ENCODE measurements at places on chromosomes 3 and 15. TPM values are rescaled to one million over a fixed set of nuclear protein-coding genes. Genes with fewer than 3 reads are reported as not detected.

Gene IP6K1
- total RNA-seq = 42.2 TPM

GRCh38 chr3:20324664-20325478 is 138.9 kb upstream of the SGO1 start:
- no peaks in the 10 kb centered on the region for H3K27me3 ChIP-seq
- H3K27ac ChIP-seq = no peak overlapping the region
- no peak overlapping the region for H3K4me3 ChIP-seq
- no peaks in the 10 kb centered on the region for H3K36me3 ChIP-seq
- no peak for DNase-seq

DNA sequence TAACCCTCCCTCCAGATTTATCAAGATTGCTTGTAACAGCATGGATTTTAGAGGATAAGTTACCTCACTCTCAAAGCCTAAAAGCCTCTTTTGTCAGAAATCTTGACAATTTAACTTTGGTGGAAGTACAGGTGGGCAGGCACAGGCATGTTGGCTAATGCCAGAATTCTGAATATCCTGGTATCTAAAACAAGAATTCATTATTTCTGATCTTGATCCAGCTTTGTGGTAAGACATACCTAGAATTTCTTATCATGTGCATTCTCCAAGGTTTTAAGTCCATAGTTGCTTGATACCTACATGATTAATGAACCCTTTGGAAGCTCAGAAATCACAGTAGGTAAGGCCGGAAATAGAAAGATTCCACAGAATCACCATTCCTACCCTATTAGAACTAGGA is 109.9 kb upstream of the TTC14 start:
- H3K27ac ChIP-seq = no peak overlapping the region
- H3K4me3 ChIP-seq = no peak overlapping the region
- H3K36me3 ChIP-seq = no peaks in the 10 kb centered on the region
- no peak for DNase-seq

DNA sequence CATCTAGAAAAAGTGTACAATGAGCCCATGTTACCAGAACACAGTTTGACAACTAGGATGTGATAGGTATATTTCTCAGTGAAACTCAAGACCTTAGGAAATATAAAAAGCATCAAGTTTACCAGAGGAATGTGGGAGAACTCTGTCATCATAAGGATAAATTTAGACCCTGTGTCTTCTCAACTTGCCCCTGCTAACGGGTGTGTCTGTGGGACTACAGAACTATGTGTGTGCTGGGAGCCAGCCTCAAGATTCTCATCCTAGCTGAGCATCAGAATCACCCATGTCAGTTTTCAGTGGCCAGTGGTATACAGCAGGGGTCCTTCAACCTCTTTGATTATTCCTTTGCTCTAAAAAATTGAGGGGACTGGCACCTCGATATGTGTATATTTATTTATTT is 393.3 kb downstream of the PLCL2 start:
- no peaks in the 10 kb centered on the region for H3K27me3 ChIP-seq
- no peak overlapping the region for H3K4me3 ChIP-seq
- H3K4me1 ChIP-seq = no peaks in the 10 kb centered on the region
- no peak for DNase-seq
- no peaks in the 10 kb centered on the region for H3K36me3 ChIP-seq
- H3K27ac ChIP-seq = no peak overlapping the region

DNA sequence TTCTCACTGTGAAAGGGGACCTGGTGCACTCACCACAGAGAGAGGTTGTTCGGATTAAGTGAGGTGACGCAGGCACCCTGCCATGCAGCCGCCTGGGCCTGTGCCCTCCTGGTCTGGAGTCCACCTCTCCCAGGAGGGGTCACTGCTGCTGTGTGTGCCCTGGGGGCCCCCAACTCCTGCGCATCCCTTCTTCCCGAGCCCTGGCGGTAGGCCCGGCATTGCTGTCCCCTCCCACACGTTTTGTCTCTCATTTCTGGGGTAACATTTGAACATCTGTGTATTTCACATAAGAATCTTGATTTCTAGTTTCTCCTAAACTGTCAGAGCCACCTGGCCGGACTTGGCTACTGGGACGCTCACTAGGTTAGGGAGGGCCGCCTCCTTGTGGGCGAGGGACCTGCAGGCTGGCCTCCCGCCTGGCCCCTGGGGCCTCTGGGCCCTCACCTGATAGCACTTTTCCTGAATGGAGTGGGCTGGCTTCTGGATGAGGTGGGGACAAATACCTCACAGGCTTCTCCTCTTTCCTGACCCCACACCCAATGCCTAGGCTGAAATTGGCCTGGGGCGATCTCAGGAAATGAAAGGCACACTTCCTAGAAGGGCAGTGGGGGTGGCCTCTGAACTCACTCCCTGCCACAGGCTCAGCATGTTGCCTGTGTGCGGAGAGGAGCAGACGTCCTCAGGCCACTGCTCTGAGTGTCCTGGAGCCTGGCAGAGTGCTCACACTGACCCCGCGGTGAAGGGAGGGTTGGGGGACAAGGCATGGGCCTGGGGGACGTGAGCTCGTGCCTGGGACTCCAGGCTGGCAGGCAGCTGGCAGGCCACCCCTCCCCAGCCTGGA is 104.2 kb upstream of the PRR23E start:
- no peak for DNase-seq
- no peak overlapping the region for H3K27ac ChIP-seq
- no peaks in the 10 kb centered on the region for H3K4me1 ChIP-seq
- no peaks in the 10 kb centered on the region for H3K36me3 ChIP-seq

DNA sequence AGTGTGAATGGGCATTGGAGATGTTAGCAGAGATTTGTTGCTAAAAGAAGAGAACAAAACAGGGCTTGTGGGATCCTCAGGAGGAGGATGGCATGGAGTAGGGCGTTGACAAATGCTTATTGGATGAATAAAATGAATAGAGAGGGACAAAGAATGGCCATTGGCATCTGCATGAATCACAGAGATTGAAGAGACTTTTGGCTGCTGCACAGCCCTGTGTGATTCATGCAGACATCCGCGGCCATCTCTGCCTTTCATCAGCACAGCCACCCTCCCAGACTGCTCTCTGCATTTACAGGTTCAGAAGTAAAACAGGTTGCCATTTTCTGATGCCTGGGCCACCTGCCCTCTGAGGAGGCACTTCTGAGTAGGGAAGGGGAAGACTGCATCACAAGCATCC is 397.9 kb downstream of the EPHB1 start:
- peaks cover 5% of the 10 kb centered on the region for H3K4me1 ChIP-seq
- no peak overlapping the region for H3K4me3 ChIP-seq
- H3K27ac ChIP-seq = no peak overlapping the region
- no peak for DNase-seq

DNA sequence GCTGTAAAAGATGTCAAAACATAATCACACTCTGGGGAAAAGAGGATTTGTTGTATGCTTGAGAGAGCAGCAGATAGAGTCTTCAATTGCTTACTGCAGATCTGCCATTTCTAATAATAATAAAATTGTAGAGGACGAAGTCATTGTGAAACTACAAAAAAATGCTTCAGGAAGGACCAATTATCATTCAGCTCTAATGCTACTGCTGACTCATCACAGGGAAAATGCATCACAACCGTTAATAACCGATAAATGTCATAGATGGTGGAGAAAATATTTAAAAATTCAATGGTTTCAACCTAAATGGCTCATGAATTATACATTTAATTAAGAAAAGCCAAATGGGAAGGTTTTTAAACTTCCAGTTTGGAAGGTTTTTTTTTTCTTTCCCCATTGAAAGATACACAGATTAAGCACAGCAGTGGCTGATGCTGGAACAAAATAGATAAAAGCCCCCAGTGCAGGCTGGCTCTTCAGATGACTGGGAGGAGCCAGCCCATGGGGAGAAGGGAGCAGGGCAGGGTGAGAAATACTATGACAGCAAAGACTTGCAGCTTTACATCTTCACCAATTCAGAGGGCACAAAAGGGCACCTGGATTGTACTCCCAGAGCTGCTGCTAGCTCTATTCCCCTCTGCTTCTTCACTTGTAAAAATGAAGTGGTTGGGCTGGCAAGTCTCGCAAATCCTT is 196.1 kb downstream of the CNTN6 start:
- no peak for DNase-seq
- H3K4me3 ChIP-seq = no peak overlapping the region
- H3K4me1 ChIP-seq = peaks cover 8% of the 10 kb centered on the region
- no peaks in the 10 kb centered on the region for H3K27me3 ChIP-seq

- no peaks in the 10 kb centered on the region for H3K27me3 ChIP-seq
- H3K4me1 ChIP-seq = no peaks in the 10 kb centered on the region
- no peak overlapping the region for H3K27ac ChIP-seq
- no peak overlapping the region for H3K4me3 ChIP-seq
- no peaks in the 10 kb centered on the region for H3K36me3 ChIP-seq
- DNase-seq = no peak
These were observed 3.2 kb upstream of the ILDR1 start for GRCh38 chr3:122025296-122025695.

GRCh38 chr3:37094636-37095035 is 79.7 kb downstream of the LRRFIP2 start:
- DNase-seq = no peak
- H3K4me1 ChIP-seq = no peaks in the 10 kb centered on the region
- no peaks in the 10 kb centered on the region for H3K27me3 ChIP-seq

DNA sequence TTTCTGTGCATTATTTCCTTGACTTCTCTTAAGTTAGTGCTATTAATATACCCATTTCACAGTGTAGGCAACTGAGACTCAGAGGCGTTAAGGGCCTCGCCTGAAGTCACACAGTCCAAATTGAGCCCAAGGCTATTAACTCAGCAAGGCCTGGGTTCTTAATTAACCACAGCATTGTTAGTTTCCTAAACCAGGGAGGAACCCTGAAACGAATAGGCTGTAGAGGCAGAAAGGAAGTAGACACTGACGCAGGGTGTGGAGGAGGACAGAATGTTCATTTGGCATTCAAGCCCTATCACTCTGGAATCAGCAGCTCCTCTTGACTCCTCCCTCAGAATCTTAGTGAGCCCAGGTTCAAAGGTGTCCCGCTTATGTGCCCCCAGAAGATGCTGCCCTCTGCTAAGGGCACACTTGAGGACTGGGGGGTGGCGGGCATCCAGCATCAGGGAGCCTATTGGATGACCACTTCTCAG is 13.9 kb downstream of the ARHGEF3 start:
- H3K4me1 ChIP-seq = no peaks in the 10 kb centered on the region
- no peak overlapping the region for H3K27ac ChIP-seq
- no peak overlapping the region for H3K4me3 ChIP-seq
- DNase-seq = no peak

Gene CAPN3
- 0.31 TPM for total RNA-seq

Gene SPESP1
- total RNA-seq = not detected

DNA sequence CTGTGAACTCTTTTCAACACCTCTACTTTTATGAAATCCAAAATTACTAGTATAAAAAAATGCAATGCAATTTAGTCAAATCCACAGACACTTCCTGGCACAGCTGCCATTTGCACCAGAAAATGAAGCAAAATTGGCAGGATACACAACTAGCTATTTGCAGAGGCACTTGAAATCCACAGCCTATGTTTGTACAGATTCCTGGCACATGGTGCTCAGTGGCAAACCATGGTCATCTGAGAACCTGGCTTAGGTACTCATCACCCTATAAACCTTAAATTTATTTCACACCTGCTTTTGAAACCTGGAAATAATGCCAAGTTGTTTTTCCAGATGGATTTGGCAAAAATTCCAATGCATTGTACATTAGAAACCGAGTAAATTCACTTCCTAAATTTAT is 20.2 kb upstream of the PPM1L start:
- H3K4me1 ChIP-seq = no peaks in the 10 kb centered on the region
- H3K4me3 ChIP-seq = no peak overlapping the region
- H3K27me3 ChIP-seq = no peaks in the 10 kb centered on the region
- H3K27ac ChIP-seq = no peak overlapping the region

Gene NSUN3
- total RNA-seq = 9.4 TPM

Gene BFSP2
- not detected for total RNA-seq

Gene TGM4
- not detected for total RNA-seq

DNA sequence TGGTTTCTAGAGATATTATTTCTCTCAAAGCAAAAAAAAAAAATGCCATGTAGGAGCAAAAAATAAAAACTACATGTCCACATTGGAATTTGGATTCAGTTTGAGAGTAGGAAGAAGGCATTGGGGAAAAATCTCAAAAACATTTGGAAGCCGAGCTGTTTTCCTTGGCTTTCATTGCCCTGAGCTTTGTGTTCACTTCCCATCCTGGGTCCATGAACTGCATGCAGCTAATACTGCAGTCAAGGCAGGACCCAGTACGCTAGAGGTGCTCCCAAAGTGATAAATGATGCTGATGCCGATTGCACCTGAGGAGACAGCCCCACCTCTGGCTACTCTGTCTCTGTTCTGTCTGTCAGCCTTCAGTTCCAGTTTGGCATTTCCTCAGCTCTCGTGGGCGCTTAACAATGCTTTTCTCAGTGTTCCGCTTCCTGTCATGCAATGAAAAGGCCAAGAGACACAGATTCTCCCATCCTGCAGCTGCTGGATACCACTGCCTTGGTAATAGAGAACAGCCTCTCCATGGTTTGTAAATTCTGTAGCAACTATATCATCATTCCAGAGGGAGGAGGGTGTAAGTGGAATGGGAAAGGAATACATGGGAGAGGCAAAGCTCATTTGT is 181.8 kb downstream of the RYR3 start:
- peak; percentile 33 for DNase-seq
- no peaks in the 10 kb centered on the region for H3K4me1 ChIP-seq
- H3K4me3 ChIP-seq = no peak overlapping the region
- H3K36me3 ChIP-seq = peaks cover 4% of the 10 kb centered on the region
- no peaks in the 10 kb centered on the region for H3K27me3 ChIP-seq
- H3K27ac ChIP-seq = no peak overlapping the region

- no peaks in the 10 kb centered on the region for H3K27me3 ChIP-seq
- no peak overlapping the region for H3K27ac ChIP-seq
- peaks cover 11% of the 10 kb centered on the region for H3K4me1 ChIP-seq
- H3K36me3 ChIP-seq = peaks cover 13% of the 10 kb centered on the region
- no peak overlapping the region for H3K4me3 ChIP-seq
- no peak for DNase-seq
These were observed 64.2 kb downstream of the MYO5A start for GRCh38 chr15:52464478-52464877.

DNA sequence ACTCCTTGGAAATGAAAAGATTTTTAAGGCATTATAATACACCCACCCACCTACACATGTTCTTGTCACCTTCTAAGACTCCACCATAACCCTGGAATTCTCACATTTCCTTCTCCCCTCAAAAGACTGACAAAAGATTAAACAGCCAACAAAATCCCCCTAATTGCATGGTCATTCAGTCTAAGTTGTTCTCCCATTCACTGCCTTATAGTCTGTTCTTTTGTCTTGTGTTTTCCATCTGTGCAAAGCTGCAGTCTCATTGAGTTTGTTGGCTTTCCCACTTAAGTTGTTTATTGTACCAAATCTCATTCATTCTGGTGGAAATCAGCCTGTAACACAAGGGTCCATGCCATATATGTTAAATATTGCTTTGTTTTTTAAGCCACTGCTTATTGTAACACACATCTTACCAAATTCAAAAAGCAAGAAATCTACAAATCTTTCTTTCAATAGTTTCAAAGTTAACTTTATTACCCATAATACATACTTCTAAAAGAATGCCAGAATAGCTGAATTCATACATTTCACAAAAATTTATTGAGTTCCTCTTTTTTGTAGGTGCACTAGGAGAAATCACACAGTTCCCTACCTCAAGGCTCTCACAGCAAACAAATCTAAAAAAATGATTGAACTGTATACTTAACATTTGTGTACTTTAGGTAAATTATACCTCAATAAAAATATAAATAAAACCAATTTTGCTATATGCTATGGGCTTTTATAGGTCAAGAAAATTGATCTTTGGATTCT is 2.4 kb upstream of the RCN2 start:
- H3K36me3 ChIP-seq = peaks cover 5% of the 10 kb centered on the region
- H3K27me3 ChIP-seq = no peaks in the 10 kb centered on the region
- H3K4me1 ChIP-seq = no peaks in the 10 kb centered on the region
